Lung (tissue), 17 donors: ENCODE measurements at places on chromosomes 1 and 21. TPM values are rescaled to one million over a fixed set of nuclear protein-coding genes. Genes with fewer than 3 reads are reported as not detected.

The FGR gene
- total RNA-seq, result 108 TPM

The HFM1 gene
- 8.0 TPM for total RNA-seq

GRCh38 chr1:54329312-54330003 is 76.7 kb downstream of the SSBP3 start:
- peak; percentile 75 for DNase-seq

GRCh38 chr1:78168306-78168705 is 122.5 kb downstream of the GIPC2 start:
- no peak for DNase-seq

DNA sequence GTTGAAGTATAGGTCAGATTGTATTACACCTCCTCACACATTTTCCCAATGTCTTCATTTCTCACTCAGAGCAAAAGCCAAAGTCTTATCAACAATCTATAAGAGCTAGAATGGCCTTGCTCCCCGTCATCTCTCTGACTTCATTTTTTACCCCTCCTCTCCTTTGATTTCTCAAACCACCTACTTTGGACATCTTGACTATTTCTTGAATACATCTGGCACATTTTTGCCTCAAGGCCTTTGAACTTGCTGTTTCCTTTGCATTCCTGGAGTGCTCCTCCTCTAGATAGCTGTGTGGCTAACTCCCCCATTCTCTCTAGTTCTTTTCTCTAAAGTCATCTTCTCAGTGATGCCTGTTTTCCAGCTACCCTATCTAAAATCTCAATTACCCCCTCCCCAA is 7.2 kb upstream of the XCL2 start:
- DNase-seq, result no peak

The INTS11 gene
- 102 TPM for total RNA-seq

- DNase-seq, result no peak
These were observed 630.3 kb downstream of the AMY1C start for GRCh38 chr1:104380003-104380402.

- no peak for DNase-seq
These were observed 1441.7 kb downstream of the PLA2G4A start for GRCh38 chr1:188270497-188270896.

DNA sequence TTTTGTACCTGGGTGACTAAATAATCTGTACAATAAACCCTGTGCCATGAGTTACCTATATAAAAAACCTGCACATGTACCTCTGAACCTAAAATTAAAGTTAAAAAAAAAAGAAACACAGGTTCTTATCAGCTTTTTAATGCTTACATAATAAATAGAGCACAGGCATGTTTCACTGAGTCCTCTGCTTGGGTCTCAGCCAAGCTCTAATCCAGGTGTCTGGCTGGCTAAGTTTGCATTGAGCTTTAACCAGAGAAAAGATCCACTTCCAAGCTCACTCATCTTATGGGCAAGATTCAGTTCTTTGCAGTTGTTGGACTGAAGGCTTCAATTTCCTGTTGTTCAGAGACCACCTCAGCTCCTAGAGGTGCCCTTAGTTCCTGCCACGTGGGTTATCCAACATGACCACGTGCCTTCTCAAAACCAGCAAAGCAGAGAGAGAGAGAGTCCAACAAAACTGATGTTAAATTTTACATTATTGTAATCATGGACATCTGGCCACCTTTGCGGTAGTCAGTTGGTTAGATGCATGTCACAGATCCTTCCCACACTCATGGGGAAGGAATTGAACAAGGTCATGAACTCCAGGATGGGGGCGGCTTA is 68.2 kb upstream of the TMPRSS2 start:
- DNase-seq, result no peak

DNA sequence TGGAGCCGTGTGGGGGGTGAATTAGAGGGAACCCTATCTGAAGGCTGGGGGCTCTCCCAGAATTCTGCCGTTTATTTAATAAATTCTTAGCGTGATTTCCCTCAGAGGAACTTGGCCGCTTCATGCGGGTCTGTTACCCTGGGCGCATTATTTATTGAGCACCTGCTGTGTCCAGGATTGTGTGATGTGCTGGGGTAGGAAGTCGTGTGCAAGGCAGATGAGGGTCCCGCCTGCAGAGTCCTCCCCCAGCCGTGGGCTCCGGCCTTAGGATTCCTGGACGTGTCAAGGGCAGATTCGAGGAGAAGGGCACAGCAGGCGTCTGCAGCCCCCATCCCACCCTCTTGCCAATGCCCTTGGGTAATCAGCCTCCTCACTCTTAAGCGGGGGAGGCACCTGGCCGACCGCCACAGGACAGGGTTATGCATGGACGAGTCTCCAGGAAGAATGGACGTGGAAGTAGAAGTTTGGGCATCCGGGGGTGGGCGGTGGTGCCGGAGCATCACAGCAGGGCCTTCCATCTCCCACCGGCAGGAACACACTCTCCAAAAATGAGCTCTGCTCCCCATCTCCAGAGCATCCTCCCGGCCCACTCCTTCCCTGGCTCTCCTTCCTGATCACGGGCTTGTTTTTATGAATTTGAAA is 233.3 kb upstream of the C1orf174 start:
- no peak for DNase-seq

- no peak for DNase-seq
These were observed 24.6 kb downstream of the LAMC2 start for GRCh38 chr1:183210681-183211080.

DNA sequence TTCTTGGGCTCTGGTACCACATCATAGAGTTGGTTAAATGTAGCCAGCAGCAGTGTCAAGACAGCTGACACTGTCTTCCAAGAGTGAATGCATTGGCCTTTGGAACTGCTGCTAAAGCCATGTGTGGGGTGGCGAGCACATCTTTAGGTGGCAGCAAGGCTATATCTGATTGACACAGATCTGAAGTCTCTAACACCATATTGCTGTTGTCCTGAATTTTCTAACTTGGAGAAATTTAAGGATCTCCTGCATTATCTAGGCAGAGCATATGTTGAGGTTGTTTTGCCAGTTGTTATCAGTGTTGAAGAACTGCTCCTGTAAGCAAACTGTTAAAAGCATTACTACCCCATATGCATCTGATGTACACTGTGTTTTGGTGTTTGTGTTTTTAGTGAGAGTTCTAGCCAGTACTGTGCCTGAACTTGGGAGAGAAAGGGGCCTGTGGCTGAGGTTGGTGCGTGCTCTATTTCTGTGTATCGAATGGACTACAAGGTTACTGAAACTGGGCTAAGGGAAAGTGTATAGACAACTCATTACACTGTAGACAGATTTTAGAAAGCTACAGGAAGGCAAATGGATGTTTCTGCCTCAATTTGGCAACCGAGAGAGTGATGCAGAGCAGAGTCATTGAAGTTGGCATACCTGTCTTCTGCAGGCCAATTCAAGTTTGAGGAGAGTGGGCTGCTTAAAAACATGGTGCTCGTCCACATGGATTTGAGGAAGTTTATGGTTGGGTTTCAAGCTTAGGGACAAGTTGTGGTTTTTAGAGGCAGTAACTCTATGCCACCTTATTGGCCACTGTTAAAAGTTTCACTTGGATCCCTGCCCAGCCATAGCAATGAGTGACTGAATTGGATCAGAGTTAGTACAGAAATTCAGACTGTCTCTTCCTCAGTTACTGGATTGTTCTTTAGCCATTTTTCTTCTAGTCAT is 16.9 kb downstream of the DYRK3 start:
- no peak for DNase-seq

The NHLH1 gene
- total RNA-seq, result 0.18 TPM

- DNase-seq, result no peak
These were observed 21.2 kb downstream of the HFM1 start for GRCh38 chr1:91383456-91383855.
